ENCODE measurements at places on chromosomes 6 and 20. TPM values are rescaled to one million over a fixed set of nuclear protein-coding genes. Genes with fewer than 3 reads are reported as not detected.

SLC35A1 gene
- total RNA-seq: 55.3 TPM

GRCh38 chr6:51790946-51791345 lies 296.5 kb downstream of the PKHD1 start:
- H3K27me3 ChIP-seq: no peaks in the 10 kb centered on the region
- no peak for DNase-seq
- H3K4me1 ChIP-seq: no peaks in the 10 kb centered on the region
- no peak overlapping the region for H3K4me3 ChIP-seq
- no peaks in the 10 kb centered on the region for H3K36me3 ChIP-seq

DNA sequence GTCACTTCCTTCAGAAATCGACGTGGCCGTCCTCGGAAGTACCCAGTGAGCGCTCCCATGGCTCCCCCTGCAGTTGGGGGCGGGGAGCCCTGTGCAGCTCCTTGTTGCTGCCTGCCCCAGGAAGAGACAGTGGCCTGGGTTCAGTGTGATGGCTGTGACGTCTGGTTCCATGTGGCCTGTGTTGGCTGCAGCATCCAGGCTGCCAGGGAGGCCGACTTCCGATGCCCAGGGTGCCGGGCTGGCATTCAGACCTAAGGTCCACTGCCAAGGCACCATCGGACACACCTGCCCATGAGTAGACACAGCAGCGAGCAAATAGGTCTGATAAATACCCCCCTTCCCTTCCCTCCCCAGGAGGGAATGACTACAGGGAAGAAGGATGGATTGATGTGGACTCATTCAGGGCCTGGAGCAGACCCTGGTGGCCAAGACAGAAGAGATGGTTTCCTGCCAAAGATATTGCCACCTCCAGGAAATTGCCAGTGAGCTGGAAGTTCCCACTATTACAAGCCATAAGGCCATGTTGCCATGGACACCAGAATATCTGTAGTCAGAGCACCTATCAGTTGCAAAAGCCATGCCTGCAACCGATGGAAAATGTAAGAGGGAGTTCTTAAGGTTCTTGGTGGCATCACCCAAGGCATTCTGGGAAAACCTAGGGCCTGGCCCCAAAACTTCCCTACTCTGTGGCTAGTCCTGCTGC lies 4.2 kb downstream of the TCF19 start:
- H3K4me3 ChIP-seq: no peak overlapping the region
- H3K36me3 ChIP-seq: no peaks in the 10 kb centered on the region
- H3K27ac ChIP-seq: no peak overlapping the region
- peaks cover 5% of the 10 kb centered on the region for H3K4me1 ChIP-seq
- H3K27me3 ChIP-seq: no peaks in the 10 kb centered on the region

DNA sequence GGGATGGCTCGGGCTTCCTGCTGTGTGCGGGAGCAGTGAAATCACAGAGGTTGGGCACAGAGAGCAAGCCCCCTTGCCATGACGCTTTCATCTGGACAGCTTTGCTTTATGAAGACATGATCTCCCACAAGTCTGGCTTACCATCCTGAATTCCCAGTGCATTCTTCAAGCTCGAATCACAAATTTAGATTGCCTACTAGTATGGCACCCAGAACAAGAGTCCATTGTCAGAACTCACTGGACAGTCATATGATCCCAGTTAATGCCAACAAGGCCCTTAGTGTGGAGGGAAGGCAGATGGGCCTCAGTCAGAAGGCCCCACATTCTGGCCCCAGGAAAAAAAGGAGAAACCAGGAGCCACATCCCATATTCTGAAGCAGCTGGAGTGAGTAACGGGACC lies 147.3 kb upstream of the FOXQ1 start:
- no peak overlapping the region for H3K4me3 ChIP-seq
- no peaks in the 10 kb centered on the region for H3K27me3 ChIP-seq
- no peak overlapping the region for H3K27ac ChIP-seq

GRCh38 chr6:31438222-31438621 lies 34.8 kb downstream of the MICA start:
- H3K27me3 ChIP-seq: no peaks in the 10 kb centered on the region
- no peak for DNase-seq
- H3K36me3 ChIP-seq: no peaks in the 10 kb centered on the region

DNA sequence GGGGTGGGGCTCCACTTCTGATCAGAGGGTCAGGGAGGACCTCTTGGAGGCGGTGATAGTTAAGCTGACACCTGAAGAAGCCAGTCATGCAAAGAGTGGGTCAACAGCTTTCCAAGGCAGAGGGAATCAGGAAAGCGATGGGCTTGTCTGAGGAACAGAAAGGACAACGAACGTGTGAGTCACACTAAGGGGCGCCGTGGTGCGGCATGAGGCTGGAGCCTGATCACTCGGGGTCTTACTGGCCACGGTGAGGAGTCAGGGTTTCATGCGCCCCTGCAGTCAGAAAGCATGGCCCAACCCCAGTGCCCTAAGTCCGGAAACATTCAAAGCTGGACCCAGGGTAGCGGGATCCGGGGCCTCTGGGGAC lies 50.6 kb upstream of the SLC32A1 start:
- H3K4me3 ChIP-seq: peak overlapping the region; percentile 46
- no peak for DNase-seq
- H3K27ac ChIP-seq: no peak overlapping the region
- H3K36me3 ChIP-seq: no peaks in the 10 kb centered on the region
- H3K27me3 ChIP-seq: peaks cover 13% of the 10 kb centered on the region
- H3K4me1 ChIP-seq: no peaks in the 10 kb centered on the region

DNA sequence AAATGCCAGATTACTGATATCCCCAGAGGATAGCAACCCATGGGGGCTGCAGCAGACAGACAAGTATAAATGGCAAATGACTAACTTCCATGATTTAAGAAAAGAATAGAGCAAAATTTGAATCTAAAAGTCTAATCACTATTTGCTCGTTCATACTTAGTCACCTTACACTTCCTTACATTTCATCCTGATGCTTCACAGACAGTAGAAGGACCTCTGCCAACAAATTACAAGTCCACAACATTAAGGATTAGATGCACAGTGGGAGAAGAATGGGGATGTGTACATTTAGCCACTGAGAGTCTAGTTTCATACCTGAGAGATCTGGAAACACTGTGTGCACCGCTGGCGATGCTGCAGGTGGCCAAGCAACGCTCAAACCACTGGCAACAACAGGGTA lies 72.4 kb downstream of the FYN start:
- no peak overlapping the region for H3K4me3 ChIP-seq
- no peaks in the 10 kb centered on the region for H3K36me3 ChIP-seq
- no peak overlapping the region for H3K27ac ChIP-seq
- no peaks in the 10 kb centered on the region for H3K27me3 ChIP-seq
